DND-41 (cell line): ENCODE measurements at places on chromosomes 2 and 18.

DNA sequence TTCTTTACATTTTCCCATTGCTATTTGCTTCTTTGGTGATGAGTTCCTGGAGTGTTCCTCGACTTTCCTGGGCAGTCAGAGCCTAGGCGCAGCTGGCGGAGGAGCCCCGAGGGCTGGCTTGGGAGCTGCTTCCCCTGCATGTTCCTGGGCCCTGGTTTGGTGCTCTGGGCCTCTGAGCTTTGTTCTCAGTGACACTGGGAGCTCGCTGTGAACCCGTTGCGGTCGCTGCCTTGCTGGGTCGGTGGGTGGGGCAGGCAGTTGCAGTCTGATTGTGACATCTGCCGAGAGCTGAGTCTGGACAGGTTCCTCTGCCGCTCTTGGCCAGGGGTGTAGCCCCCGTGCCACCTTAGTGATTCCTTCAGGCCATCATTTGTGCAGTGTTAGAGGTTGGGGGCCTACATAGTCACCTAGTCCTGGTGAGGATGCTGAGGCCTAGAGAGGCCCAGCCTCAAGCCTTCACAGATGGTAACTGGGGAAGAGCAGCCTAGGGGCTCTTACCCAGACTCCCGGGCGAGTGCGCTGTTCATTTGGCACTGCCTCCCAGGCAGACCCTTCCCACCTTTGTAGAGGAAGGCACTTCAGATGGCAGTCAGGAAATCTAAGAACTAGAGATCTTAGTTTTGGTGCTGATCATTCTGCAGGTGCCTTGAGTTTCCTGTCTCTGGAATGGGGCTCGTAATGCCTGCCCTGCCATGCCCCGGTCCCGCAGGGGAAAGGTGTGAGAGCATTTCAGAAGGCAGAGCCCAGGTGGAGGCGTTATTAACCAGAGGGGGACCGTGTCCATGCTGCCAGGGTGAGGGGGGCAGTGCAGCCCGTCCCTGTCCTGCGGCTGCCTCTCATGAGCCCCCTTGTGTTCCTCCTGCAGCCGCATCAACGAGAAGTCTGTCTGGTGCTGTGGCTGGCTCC, 8.4 kb downstream of the ASB1 start:
- no peak for DNase-seq

GRCh38 chr2:12076810-12077209, 330.4 kb downstream of the LPIN1 start:
- DNase-seq, result no peak

DNA sequence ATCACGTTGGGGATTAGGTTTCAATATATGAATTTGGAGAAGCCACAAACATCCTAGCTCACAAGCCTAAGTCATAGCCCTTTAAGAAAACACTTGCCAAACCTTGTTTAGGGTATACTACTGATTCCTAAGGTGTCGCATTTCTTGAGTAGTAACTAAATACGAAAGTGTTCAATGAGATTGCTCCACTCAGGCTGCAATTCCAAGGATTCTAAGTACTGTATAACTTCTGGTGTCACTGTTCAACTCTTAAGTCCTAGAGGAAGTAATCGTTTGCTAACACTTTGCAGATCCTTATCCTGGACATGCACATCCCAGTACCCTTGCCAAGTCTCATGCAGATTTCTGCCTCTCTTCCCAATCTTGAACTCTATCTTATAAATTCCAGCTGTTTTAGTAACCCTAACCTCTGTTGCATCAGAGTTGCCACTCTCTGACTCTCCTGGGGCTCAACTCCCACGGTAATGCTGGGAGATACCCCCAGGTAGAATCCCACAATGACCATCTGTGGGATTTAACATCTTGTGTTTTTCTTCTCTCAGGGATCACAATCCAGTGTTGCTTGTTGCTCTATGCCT, 122.4 kb downstream of the HIBCH start:
- DNase-seq, result no peak

- no peak for DNase-seq
Observed at GRCh38 chr2:190637903-190638618, 10.8 kb upstream of the NAB1 start.
